ENCODE measurements at places on chromosomes 4 and X.

DNA sequence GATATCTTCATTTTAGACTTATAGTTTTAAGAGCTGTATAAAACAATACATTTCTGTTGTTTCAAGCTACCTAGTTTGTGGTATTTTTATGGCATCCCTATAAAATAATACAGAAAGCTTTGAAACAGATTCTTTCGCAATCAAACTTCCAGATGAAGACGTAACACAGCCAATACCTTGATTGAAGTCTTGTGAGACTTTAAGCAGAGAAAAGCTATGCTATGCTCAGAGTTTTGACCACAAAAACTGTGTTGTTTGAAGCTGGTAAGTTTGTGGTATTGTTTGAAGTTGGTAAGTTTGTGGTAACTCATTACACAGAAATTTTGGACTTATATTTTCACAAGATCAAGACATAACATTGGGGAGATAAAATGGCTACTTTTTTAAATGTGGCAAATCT is 201.8 kb upstream of the UGT8 start:
- DNase-seq: no peak

- DNase-seq: no peak
Observed at GRCh38 chr4:169114341-169114974, 104.4 kb upstream of the CBR4 start.

GRCh38 chrX:97290199-97290598 is 406.5 kb downstream of the RPA4 start:
- DNase-seq: no peak

DNA sequence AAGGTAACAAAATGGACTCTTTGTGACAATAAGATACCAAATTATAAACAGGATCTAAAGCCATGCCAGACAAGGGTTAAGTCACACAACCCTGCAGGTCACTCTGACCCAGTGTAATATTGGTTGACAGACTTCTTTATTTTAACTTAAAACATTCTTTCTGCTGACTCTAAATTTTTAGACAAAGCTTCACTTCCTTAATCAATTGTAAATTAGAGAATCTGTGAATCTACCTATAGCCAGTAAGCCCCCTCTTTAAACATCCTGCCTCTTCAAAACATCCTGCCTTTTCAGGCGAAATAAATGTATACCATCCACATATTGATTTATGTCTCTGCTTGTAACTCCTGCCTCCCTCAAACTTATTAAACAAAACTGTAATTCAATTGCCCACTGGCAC is 14.2 kb downstream of the NUDT6 start:
- no peak for DNase-seq

GRCh38 chr4:186051096-186051495 is 17.9 kb upstream of the TLR3 start:
- no peak for DNase-seq

DNA sequence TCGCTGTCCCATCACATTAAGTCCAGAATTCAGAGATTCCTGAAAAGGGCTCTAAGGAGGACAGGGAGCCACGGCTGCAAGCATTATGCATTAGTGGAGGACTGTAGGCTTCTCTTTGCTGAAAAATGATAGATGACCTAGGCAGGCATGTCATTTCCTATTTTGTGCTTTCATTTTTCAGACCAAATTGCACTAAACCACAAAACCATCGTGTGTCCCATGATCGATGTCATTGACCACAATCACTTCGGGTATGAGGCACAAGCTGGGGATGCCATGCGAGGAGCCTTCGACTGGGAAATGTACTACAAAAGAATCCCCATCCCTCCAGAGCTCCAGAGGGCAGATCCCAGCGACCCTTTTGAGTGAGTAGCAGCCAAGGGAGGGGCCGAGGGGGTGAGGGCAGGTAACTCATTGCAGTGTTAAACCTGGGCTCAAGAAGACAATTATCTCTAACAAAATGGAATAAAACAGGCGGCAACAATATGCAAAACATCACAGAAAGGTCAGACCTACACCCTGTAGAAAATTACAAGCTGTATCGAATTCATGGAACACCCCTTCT is 355.2 kb upstream of the GALNT7 start:
- no peak for DNase-seq

GRCh38 chr4:8215001-8215427 is 15.9 kb downstream of the SH3TC1 start:
- DNase-seq: no peak

DNA sequence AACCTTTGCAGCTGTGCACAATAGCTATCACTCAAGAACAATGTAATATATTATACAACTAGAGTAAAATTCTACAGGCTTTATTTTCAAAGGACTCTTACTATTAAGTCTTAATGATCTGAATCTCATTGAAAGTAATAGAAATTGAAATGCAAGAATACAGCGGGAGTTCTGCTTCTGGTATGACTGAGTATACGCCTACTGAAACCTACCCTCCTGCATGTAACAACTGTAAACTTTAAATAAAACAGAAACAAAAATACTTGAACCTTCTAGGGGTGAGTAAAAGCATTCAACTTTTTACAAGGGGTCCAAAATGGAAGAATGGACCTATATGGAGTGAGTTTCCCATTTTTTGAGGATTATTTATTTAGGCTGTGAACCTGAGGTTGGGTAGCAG is 13.5 kb downstream of the DCHS2 start:
- DNase-seq: no peak

DNA sequence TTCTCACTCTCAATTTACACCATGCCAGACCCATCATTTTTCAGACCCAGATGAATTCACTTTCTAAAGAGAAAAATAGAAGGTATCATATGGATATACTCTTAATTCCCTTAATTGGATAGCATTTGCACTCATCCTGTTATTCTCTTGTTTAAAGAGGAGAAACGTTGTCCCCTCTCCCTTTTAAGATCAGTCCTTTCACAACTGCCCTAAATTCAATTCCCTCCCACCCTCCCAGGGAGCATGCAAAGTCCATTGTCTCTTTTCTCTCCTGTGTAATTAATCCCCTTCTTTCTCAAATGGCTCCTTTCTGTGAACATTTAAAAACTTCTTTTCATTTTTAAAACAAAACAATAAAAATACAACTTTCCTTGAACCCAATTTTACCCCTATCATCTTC is 124.7 kb upstream of the TLL1 start:
- no peak for DNase-seq

DNA sequence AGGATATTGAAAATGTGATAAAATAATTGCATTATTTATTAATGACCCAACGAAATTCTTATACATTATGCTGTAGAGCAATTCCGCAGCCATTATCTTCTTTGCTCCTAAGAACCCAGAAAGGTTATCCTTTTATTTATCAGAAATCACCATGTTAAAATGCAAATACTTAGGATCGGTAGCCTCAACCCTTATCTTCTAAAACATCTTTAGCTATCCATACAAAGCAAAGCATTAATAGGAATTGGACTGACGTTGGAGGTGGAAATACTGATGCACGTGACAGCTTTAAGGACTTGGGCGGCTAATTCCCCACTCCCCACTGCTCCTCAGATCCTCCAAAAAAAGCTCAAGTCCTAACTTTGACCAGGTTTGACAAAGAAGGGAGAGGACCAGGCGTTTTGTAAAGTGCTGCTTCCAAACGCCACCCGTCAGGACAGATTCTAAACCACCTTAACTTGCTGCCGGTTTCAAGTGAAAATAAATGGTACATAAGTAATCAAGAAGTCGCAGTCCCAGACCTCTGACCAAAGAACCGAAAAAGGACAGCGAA is 539 bp upstream of the SPCS3 start:
- no peak for DNase-seq

DNA sequence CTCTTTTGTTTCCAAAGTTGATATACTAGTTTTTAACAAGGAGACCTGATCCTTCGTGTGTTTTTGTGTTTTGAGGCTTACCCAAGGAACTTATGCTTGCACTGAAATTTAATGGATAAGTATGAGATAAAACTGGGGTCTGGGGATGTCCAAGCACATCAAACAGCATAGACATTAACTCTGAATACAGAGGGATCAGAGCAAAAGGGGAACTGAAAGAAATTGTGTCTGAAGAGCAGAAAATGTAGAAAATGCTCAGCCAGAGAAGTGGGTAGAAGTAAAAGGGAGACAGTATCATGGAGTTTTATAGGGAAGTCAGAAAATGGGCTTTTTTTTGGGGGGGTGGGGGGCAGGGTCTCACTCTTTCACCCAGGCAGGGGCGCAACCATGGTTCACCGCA is 695.4 kb downstream of the ARAP2 start:
- DNase-seq: no peak

GRCh38 chrX:122866532-122866931 is 317.5 kb upstream of the GRIA3 start:
- DNase-seq: no peak

- no peak for DNase-seq
Observed at GRCh38 chr4:41504167-41504818, 33.7 kb upstream of the LIMCH1 start.

DNA sequence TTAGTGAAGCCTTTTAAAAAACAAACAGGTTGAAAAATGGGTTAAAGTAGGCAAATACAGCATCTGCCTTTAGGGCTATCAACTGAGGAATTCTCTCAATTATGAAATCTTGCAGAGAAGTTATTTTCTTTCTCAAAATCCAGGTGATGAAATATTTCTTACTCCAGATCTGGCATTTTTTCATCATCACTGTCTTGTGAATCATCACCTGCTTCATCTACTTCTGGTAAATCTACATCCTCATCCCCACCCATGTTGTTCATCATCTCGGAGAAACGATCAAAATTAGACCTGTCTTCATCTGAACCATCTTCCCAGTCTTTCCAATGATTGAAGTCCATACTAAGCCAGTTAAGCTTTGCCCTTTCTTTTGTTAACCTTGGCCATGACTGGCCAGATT is 33.3 kb upstream of the HPF1 start:
- no peak for DNase-seq

GRCh38 chr4:176274441-176274840 is 5.4 kb upstream of the ASB5 start:
- DNase-seq: no peak

GRCh38 chr4:25358515-25359275 is 18.4 kb upstream of the ANAPC4 start:
- DNase-seq: no peak

DNA sequence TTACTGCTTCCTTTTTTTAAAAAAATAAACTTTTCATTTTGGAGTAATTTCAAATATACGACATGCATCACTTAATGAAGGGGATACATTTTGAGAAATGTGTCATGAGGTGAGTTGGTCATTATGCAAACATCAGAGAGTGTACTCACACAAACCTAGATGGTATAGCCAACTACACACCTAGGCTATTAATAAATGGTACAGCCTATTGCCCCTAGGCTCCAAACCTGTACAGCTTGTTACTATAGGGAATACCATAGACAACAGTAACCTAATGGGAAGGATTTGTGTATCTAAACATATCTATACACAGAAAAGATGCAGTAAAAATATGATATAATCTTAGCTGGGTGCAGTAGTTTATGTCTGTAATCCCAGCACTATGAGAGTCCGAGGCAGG is 29.1 kb downstream of the SETD7 start:
- DNase-seq: no peak

DNA sequence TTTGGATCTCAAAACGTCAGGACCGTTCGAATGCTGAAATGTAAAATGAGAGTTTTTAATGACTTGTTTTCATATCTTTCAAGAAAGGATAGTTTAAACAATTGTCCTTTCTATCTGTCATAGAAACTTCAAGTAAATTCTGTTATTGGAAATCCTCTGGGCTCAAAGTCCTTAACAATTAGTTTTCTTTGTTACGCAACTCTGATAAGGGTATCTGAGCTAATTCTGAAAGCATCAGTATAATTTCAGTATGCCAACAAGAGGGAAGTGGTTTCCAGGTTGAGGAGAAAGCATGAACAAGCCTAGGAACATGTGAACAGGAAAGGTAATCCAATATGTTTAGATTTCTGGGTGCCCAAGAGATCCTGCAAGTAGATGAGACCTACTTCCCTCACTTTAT is 22.0 kb downstream of the ADH7 start:
- DNase-seq: no peak

DNA sequence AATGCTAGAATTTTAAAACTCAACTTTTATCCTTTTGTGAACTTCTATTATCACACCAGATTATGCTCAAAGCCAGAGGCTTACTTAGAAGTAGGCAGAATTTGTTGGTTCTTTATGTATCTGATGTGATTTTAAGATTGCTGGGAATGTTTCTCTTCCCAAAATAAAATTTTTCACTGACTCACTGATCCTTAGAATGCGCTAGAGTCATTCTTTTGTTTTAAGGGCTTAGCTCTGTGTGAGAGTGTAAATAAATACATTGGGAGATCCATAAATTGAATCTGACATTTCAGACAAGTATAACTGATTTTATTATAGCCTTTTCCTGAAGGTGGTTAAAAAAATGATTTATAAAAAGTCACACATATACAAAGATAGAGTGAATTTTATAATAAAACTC is 101.3 kb downstream of the LARP1B start:
- DNase-seq: no peak

Measured in stimulated activated CD4-positive, alpha-beta T cell treated with anti-CD3 and anti-CD28 coated beads, TNF-alpha, amount 100 ng/mL, for 1 hour (primary cell).